ENCODE measurements at places on chromosomes 4 and X.

- DNase-seq: no peak
These were observed 101.8 kb downstream of the PJA1 start for GRCh38 chrX:69063486-69063885.

DNA sequence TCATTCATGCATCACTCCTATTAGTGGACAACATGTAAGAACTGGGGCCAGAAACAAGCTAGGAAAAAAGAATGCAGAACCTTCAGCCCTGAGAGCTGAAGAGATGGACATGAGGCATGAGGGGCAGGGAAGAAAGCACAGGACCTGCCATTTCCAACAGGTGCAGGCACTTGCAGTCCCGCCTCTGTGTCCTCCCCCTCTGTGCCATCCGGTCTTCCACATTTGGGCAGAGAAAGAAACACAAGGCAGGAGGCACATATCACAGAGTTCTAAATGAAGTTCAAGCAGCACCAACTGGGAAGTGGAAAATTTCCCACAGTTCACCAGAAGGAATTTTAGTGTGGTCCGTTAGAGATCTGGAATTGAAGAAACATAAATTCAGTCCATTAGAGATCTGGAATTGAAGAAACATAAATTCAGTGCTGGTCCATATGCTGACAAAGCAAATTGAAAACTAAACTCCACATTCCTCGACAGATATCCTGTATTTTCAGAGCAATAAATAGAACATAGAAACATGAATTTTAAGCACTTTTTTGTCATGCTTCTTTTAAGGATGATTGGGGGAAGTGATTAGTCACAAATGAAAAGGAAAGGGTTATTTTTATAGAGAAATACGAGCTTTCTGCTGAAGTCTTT is 57.2 kb upstream of the DAPP1 start:
- no peak for DNase-seq

- no peak for DNase-seq
These were observed 159.4 kb upstream of the GPC4 start for GRCh38 chrX:133574716-133575115.

GRCh38 chr4:96827086-96827485 is 987.2 kb downstream of the PDHA2 start:
- no peak for DNase-seq

DNA sequence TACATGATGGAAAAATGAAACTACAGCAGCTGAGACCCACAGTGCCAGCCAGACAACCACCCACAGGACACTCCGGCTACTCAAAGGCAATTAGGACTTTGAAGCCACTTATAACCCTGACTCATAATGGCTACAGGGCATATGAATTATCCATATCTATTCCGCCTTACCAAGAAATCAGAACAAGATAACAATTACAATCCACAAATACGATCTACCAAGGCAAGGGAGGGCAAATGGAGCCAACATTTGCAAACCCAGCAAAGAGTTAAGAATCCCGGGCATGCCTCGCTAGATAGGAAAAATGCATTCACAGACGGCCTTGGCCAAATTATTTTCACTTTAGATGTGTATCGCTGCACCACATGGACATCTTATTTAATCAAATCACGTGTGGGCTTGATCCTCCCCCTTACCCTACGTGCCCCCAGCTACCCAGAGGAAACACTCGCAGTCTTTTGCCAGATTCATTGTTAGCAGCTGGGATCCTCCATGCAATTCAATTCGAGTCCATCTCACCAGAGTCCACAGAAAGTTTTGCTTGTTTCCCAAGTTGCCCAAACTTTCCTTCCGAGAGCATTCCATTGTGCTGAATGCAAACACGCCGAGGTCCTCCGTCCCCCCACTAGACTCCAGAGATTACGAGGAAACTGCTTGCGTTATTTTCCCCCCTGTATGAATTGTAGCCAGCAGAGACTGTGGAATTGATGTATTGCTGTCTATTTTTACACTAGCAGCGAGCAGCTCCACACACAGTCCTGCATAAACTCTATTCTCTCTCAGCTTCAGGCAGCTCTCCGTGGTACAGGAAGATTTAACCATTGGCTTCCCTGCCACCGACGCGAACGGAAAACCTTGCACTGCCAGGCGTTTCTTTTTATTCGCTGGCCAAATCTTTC is 1.2 kb downstream of the PPARGC1A start:
- DNase-seq: no peak

DNA sequence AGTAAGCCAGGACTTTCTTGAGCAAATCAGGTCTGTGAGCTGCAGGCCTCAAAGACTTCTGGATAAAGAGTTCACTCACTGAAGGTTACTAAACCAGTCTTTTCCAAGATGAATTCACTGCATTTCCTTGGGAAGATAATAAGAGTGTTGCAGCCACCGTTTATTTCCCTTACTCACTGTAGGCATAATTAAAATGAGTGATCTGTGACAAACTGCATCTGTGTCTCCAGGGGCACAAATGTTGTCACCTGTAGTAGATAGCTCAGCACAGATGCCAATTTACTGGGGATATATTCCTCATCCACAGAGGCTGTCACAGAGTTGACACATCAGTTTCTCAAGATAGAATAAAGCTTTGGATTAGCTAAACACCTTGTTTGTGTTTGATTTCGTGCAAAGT is 580.2 kb downstream of the SPRY1 start:
- no peak for DNase-seq

DNA sequence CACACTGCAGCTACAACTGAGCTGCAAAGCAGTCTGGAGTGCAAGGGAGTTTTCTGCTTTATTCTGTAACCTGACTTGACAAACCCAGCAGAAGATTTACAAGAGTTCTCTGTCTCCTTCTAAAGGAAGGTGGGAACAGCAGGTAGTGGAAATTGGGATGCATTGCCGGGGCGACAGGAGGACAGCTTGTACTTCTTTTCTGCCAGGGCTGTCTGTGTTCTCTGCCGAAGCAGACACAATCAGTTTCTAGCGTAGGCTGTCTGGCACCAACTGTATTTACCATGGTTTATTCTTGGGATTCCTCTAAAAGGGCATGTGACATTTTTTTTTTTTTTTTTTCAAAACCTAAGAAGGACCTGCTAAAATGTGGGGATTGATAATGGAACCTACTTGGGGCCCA is 190.8 kb upstream of the GK2 start:
- no peak for DNase-seq

DNA sequence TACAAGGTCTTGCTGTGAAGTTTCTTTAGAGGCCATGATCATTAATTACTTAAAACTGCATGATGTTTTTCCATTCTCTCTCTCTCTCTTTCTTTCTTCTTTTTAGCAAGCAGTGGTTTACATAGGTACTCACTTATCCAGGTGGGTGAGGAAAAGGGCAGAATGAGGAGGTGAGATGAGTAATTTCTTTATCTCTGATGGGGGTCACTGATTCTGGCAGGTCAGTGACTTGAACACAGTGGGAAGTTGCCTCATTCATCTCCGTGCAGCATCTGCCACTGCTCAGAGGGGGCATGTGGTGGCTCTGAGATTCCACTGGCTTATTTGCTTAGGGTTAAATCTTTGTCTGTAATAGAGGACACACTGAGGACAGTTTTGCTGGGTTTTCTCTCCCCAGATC is 62.6 kb downstream of the FAM114A1 start:
- DNase-seq: no peak

- no peak for DNase-seq
These were observed 39.3 kb downstream of the NSUN7 start for GRCh38 chr4:40789031-40789430.

DNA sequence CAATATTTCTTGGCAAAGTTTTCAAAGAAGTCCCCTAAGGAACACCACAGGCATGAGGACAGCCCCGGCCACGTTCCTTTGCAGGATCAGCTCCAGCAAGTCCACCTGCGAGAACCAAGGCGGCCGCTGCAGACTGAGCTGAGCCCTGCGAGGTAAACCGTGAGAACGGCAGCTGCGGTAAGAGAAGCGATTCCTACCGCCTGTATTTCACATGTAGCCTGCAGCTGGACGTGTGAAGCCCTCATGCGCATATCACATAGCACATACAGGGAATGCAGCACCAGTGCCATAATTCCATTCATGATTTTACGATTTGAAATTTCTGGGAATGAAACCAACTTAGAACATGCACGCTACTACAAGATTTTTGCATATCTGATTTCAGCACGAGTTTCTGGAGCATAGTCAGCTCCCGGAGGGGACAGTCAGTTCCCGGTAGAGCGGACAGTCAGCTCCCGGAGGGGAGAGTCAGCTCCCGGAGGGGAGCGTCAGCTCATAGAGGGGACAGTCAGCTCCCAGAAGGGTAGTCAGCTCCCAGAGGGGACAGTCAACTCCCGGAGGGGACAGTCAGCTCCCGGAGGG is 41.7 kb downstream of the FGFRL1 start:
- DNase-seq: peak; percentile 46
